ENCODE measurements at places on chromosomes 2 and 18.

GRCh38 chr2:166972002-166972401 is 83.7 kb downstream of the XIRP2 start:
- DNase-seq, result no peak

- no peak for DNase-seq
Observed at GRCh38 chr2:29532436-29532835, 388.9 kb downstream of the ALK start.

GRCh38 chr2:173898996-173899395 is 66.2 kb downstream of the SP3 start:
- no peak for DNase-seq

- DNase-seq, result no peak
Observed at GRCh38 chr2:79039944-79040343, 14.4 kb downstream of the REG3G start.

DNA sequence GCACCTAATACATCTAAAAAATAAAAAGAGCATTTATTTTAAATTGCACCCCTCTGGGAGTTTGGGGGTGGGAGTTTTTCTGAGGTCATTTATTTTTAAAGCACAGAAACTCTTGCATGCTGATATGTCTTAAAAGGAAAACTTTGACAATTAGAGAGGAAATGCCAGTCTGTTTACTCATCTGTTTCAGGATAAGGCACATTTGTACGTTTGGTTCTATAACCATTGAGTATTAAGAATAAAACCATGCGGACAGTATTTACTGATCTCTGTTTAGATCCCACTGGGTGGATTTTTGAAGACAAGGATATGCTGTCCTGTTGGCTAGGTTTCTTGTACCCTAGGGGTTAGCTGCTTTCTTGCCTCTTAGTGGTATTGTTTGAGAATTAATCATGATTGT is 122.9 kb downstream of the TANC1 start:
- DNase-seq, result no peak

GRCh38 chr2:240369801-240370585 is 65.5 kb upstream of the GPC1 start:
- DNase-seq, result no peak

- DNase-seq, result no peak
Observed at GRCh38 chr18:34976123-34976522, 65.1 kb upstream of the MAPRE2 start.

GRCh38 chr2:148237911-148238310 is 217.0 kb downstream of the MBD5 start:
- DNase-seq, result no peak

GRCh38 chr2:54722641-54723040 is 821 bp upstream of the EML6 start:
- no peak for DNase-seq

- no peak for DNase-seq
Observed at GRCh38 chr18:28412521-28412920, 235.6 kb upstream of the CDH2 start.

- no peak for DNase-seq
Observed at GRCh38 chr2:23412556-23413155, 27.7 kb downstream of the KLHL29 start.

GRCh38 chr2:220215785-220216184 is 588.4 kb downstream of the SLC4A3 start:
- no peak for DNase-seq

DNA sequence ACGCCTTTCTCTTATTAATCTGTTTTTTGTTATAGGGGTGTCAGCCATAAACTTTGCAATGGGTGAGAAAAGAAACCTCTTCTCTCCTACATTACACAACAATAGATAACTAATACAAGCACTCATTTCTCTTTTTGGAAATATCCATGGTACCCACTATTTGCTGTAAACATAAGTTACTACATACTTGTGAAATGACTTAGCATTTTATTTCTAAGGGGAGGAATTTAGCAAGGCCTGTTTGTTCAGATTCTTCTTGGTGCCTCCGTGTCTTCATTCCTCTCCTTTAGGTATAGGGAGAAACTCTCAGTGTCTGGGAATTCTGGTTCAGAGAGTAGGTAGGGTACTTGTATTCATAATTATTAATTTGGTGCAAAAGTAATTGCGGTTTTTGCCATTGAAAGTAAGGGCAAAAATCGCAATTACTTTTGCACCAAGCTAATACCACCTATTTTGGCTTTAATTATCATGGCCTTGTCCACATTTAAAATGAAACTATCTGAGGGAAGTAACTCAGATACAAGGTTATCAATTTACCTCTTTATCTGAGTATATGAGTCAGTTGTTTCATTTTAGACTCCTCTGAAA is 134.8 kb downstream of the MREG start:
- DNase-seq, result no peak

DNA sequence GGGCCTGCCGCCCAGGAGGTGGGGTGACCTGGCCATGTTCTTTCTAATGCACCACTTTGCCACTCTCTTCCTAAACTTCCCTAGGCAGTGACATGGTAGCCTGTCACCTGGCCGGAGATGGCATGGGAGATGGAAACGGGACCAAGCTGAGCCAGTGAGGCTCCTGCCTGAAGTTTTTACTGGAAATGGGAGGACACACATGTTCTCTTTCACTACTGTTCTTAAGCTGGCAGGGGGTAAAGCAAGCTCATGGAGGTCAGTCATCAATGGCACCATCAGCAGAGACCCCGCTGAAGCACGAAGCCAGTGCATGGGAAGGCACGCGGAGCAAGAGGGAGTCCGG is 50.7 kb downstream of the ATIC start:
- DNase-seq, result no peak

GRCh38 chr2:55498582-55498981 is 20.9 kb upstream of the CFAP36 start:
- no peak for DNase-seq

DNA sequence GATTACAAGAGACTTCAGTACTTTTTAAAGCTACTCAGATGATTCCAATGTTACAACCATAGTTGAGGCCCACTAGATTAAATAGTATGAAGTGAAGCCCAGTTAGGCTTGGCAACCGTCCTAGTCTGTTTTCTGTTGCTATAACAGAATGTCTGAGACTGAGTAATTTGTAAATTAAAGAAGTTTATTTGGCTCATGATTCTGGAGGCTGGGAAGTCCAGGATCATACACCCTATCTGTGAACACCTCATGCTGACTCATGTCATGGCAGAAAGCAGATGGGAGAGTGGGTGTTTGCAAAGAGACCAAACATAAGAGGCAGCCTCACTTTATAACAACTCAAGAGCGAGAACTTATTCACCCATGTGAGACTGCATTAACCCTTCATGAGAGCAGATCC is 63.1 kb downstream of the CCDC150 start:
- DNase-seq, result no peak

- no peak for DNase-seq
Observed at GRCh38 chr18:50158866-50159653, 35.9 kb downstream of the MYO5B start.

GRCh38 chr18:21406116-21406515 is 164.1 kb downstream of the GREB1L start:
- no peak for DNase-seq

GRCh38 chr18:50469380-50469781 is 90.5 kb upstream of the MAPK4 start:
- no peak for DNase-seq

DNA sequence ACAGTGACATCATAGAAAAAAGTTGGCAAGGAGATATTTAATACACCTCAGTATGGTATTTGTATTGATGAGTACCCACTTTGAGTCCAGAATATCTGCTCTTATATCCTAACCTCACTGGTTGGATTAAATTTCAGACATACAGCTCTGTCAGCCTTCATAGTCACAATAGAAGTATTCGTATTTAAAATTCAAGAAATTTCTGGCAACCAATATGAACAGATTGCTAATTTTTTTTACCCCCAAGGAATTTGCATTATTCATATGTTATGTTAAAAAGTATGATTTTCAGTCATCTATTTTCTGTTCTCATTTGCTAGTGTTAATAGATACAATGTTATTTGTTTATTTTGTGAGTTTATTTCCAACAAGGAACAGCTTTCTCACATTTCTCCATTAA is 1306.8 kb upstream of the NXPH2 start:
- DNase-seq, result no peak

DNA sequence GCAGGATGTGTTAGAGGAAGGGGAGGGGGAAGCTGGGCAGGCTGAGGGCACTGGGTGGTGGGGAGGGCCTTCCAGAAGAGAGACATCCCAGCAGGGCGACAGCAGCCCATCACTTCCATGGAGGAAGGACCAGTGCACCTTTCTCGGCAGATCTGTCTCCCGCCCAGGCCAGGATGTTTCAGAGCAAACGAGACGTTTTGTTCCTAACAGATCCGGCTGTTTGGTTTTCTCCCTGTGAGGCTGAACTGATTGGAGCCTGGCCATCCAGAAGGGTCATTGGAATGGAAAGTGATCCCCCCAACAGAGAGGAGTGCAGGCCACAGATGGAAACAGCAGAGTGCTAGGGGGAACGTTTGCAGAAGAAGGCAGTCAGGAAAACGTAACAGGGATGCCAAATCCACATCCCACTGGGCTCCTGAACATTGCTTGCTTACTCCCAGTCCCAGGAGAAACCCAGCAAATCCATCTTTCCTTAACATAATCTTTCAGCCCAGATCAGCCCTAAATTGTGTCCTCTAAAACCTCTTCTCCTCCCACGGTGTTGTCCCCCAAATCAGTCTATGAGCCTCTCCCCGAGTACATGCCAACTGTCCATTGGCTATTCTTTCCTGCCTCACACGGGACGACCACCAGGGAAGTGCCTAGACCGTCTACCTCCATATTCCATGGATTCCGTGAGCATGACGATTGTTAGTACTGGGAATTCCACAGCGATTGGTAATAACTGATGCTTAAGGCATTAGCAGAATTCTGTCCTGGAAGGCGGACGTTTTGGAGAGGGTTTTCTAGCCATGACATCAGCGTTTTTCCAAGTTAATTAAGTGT is 126.8 kb downstream of the SEPTIN10 start:
- DNase-seq, result no peak

- no peak for DNase-seq
Observed at GRCh38 chr18:11948852-11949523, 32.3 kb upstream of the IMPA2 start.

- no peak for DNase-seq
Observed at GRCh38 chr2:179298666-179299065, 34.0 kb upstream of the SESTD1 start.

DNA sequence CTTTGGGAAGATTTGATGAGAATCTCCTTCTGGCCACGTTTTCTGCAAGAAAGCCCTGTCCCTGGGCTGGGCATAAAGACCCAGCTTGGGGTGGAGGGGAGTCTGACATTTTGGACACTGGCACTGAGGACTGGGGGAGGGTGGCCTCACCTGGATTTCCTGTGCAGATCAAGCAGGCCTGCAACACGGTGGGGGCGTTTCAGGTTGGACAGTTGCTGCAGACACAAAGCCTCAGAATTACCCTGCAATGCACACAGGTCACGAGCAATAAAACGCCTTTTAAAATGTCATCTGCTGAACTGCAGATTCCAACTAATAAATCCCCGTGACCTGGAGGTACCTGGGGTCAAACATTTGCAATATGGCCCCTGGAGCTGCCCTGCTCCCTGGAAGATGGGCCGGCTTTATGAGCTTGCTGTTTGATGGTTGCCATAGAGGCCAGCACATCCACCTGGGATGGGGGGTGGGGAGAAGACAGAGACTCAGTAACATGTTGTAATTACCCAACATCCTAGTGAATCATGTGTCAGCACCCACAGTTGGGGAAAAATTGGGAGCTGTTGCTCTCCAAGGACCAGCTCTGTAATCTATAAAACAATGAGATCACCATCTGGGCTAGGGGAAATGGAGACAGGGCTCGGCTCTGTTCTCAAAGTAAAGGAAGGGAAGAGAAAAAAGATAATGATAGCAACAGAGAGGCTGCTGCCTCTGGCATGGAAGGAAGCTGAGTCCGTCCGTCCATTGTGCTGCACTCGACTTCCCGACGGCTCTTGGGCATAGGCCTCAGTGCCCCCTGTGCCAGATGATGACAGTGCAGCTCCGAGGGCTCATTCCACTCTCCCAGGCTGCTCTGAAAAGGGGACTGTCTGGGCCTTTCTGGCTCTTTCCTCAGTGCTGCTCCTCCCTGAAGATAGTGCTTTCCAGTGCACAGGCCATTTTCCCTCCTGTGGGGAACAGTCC is 340.3 kb downstream of the CYRIA start:
- no peak for DNase-seq

GRCh38 chr18:13612196-13612997 is 114.0 kb downstream of the FAM210A start:
- DNase-seq, result peak; percentile 79

DNA sequence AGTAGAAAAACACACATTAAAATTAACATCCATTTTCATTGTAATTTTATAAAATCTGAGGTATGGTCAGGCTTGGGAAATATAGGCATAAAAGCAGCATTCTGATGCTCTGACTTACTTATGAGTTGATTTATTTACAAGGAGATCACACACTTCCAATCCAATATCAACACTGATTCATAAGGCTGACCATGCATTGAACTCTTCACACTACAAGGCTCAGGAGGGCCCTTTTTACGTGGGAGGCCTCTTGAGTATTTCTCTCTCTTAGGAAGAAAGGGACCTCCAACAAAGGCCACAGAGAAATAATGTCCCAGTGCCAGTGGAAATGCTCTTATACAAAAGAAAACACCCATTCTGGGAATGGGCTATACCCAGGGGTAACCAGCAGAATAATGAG is 222.8 kb downstream of the NAPG start:
- DNase-seq, result no peak

GRCh38 chr18:56130481-56130880 is 507.9 kb downstream of the TXNL1 start:
- DNase-seq, result no peak

- DNase-seq, result no peak
Observed at GRCh38 chr18:6875749-6876148, 146.2 kb downstream of the ARHGAP28 start.

DNA sequence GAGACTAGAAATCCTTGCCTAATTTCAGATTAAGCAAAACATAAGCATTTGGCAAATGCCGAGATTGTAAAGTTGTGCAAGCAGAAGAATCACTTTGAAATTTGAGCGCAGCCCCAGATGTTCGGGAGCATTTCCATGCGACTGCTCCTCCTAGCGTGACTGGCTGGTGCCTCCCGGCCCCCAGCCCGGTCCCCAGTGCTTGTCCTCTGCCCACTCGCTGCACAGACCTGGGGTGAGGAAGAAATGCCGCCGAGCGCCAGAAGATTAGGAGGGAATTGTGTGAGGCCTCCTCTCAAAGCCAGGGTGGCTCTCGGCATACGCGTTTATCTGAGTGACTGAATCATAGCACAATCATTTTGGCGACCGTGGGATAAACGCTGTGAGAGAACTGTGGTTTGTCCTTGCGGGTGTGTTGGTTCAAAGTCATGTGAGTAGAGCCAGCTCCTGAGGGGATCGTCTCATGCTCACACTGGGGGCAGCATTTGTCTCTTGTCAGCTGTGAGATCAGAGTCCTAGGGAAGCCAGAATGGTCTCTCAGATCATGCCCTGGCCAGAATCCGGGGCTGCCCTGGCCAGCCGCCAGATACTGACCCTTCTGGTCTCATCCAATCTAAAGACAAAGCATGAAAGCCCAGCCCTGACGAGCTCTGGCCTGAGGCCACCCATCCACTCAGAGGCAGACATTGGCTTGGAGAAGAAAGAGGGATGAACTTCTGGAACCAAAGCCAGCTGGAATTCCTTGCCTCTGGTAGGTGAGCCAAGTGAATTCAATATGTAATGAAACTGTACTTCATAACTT is 189.3 kb downstream of the SH3RF3 start:
- no peak for DNase-seq
